ENCODE measurements at places on chromosomes 4 and X. TPM values are rescaled to one million over a fixed set of nuclear protein-coding genes. Genes with fewer than 3 reads are reported as not detected.

DNA sequence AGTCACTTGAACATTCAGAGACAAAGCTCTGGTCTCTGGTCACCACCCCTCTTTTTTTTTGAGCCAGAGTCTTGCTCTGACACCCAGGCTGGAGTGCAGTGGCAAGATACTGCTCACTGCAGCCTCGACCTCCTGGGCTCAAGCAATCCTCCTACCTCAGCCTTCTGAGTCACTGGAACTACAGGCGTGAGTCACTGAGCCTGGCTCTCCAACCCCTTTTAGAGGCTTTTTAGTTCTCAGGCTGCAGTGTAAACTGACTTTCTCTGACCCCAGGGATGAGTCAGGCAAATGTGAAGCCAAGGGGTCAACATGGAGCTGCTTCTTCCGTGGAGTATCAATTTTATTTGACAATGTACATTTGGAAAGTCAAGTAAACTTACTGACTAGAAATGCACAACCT lies 229.2 kb downstream of the PTTG2 start:
- no peak for DNase-seq

DNA sequence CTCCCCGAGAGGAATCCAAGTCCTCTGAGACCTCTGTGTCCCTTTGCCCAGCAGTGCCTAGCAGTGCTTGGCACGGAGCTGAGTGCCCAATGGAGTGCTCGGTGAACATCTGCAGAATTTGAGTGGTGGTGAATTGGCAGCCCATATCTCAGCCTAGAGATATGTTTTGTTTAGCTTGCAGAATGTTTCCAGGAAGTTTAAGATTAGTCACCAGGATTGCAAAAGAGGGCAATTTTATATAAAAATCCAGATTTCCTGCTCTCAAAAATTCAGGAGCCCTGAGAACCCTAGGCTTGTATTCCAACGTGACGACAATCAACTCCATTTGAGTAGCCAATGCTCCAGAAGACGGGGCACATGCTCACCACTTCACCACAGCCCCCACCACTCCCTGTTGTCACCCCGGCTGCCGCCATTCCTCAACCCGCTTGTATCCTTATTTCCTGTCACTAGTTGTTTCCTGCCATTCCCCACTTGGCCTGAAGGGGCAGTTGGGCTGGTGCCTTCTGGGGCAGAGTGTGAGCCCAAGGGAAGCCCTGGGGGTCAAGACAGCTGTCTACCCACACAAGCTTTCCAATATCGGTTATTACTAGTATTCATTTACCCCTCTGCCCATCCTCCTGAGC lies 116.9 kb downstream of the EFNB1 start:
- no peak for DNase-seq

GRCh38 chr4:67091673-67092072 lies 453.6 kb downstream of the CENPC start:
- no peak for DNase-seq

Gene MED12
- total RNA-seq = 73.3 TPM

DNA sequence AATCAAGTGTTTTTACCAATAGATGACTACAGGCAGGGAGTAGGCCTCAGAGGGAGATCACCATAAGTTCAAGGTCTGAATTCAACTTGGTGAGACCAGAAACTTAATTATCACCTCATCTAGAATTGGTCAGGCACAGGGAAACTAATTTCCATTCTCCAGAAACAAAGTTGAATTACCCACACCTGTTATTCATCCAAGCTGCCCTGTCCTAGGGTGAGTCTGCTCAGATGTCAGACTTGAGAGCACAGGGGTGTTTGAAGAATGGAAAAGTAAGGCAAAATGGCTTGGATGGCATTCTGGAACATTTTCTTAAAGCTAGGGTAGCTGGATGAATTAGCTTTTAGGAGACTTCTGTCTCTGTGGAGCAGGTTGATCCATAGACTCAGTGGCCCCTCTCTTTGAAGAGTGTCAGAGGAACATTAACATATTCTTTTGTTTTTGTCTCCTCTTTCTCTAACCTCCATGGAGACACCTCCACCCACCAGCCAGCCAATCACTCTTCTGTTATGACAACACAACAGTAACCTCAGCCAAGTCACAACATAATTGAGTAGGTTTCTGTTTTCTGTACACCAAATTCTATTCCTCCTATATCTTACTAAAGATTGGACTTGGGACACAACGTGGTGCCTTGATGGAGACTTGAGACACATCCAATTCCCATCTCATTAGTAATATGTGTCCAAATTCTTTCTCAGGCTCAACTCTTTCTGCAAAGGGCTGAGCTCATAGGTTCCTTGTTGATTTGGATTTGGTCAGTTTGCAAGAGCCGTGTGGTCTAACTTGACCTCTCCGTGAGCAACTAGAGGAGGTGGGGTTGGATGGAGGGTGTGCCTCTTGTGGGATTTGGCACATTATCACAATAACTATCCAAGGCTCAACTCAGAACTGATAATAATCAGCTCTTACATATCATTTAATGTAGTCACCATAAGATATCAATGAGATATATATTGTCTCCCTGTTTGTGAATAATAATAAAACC lies 45.1 kb downstream of the VSIG4 start:
- DNase-seq = no peak

DNA sequence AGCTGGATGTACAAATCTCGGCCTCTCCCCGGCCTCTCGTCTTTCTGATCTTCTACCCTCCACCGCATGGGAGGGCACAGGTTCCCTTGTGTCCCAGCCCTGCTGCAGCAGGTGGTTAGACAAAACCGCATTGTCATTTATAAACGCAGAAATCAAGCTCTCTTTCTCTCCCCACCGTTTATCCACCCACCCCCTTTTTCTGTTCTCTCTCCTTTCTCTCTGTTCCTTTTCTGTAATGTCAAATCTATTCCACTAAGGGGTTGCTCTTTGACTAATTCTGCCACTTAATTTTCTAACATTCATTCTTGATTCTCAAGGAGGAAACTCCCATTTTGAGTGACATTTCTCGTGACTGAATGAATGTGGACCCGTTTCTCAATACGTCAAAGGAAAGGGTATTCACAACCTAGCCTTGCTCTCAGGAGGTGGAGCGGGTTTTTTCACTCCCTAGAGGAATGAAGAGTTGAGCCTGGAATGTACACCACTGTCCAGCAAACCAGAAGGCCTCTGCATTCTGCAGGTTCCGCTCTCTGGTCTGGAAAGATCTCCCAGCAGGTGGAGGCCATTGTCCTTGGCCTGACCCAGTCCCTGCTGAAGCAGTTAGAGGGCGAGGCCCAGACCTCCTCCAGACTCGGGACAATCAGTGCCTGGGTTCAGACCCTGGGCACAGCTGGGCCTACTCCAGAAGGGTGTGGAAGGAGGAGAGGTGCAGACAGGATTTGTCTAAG lies 70.9 kb upstream of the ENPP6 start:
- no peak for DNase-seq

GRCh38 chr4:3408793-3409330 lies 32.9 kb upstream of the HGFAC start:
- DNase-seq = no peak

DNA sequence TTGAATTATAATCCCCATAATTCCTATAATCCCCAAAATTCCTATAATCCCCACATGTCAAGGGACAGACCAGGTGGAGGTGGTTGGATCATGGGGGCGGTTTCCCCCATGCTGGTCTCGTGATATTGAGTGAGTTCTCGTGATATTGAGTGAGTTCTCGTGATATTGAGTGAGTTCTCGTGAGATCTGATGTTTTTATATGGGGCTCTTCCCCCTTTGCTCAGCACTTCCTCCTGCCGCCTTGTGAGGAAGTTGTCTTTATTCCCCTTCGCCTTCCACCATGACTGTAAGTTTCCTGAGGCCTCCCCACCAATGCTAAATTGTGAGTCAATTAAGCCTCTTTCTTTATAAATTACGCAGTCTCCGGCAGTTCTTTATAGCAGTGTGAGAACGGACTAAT lies 36.6 kb upstream of the GPR78 start:
- DNase-seq = no peak

DNA sequence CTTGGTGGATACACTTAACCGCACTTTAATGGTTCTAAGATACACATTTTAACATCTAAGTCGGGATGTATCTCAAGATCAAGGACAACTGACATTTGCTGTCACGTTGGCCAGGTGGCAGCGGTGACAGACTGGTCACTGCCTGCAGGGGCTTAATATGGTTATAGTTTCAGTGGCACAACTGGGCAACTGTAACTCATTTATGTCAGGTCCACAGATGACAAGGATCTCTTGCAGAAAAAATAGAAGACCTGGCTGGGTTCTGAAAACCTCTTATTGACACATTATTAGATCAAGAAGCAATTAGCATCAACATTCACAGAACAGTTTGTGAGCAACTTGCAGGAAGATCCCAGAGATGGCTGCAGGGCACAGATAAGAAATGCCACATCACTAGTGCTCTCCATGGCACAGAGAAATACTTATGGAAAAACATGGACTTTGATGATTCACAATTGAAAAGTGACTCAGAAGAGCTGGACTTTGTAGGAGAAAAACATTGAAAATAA lies 99.6 kb upstream of the SORBS2 start:
- DNase-seq = no peak

DNA sequence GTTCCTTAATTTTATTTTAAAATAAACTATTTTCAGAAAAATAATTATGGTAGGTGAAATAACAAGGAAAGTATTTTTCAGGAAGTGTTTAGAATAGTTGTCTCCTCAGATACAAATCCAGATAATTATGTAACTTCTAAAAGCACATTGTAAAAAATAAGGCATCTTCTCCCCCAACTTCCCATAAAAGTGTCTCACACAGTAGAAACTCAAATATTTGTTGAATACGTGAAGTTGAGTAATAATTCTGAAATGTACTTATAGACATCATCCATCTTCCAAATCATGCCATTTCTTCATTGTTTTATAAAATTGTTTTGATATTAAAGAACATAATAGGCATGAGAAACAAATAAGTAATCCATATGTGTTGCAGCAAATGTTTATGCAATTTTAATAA lies 18.0 kb downstream of the SHISA3 start:
- no peak for DNase-seq

DNA sequence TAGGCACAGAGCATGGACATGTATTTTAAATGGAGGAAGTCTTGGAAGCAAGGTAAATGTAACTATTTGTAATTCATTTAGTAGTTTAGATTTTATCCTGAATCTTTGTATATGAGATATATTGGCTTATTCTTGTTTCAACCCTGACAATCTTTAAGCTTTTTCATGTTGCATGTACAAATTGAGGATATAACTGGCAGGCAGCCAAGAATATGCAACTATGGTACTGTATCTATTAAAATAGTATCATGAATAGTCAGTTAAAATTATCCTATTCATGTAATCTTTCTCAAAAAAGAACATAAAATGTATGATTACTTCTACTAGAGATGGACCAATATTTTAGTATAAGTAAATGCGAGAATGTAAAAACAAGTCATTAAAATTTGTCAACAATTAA lies 1141.5 kb downstream of the PCDH18 start:
- DNase-seq = no peak

Gene DCAF4L1
- 0.18 TPM for total RNA-seq

- peak; percentile 29 for DNase-seq
Measured at GRCh38 chr4:163484906-163485305, 9.6 kb upstream of the TMA16 start.

Gene SPACA5
- not detected for total RNA-seq

GRCh38 chr4:11261066-11261850 lies 167.4 kb downstream of the HS3ST1 start:
- DNase-seq = no peak
